ENCODE measurements at places on chromosomes 5 and 9.

GRCh38 chr9:36332006-36332405 is 68.1 kb downstream of the RNF38 start:
- DNase-seq, result no peak

DNA sequence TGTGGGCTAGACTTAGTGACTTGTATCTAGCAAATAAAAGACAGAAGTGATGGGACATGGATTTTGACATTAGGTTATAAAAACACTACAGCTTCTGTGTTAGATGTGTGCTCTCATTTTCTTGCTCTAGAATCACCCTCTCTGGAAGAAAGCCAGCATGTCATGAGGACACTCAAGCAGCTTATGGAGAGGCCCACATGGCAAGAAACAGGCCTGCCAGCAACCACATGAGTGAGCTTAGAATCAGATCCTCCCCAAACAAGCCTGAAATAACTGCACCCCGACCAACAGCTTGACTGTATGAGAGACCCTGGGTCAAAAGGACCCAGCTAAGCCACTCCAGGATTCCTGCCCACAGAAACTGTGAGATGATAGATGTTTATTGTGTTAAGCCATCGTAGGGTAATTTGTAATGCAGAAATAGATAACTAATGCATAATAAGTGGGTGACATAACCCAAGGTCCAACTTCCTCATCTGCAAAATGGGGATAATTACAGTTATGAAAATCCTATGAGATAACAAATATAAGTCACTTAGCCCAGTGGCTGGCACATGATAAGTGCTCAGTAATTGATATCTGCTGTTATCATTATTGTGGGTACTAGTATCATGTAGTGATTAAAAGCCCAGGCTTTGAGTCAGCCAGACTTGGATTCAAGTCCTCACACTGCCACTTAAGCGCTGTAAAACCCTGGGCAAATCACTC is 86.5 kb downstream of the KLHL3 start:
- DNase-seq, result no peak

DNA sequence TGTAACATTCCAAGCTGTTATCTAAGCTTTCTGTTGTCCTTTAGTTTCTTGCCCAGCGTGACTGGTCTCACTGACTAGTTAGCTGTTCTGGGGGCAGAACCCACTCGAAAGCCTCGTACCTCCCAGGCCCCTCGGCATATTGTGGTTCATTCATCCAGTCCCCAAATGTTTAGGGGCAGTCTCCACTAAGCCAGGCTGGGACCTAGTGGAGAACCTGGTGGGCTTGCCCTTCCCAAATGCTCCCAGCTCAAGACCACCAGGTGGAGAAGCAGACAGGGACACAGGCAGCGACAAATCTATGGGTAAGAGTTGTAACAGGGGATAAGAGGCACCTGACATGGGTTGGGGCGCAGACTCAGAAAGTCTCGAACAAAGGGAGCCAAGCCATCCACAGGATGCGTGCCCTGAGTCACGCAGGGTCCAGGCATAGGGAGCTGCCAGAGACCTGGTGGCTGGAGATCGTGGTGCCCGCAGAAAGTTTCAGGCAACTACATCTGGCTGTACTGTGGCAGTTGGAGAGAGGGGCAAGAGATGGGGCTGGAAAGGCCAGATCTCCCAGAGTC is 851 bp upstream of the EEIG1 start:
- DNase-seq, result no peak

DNA sequence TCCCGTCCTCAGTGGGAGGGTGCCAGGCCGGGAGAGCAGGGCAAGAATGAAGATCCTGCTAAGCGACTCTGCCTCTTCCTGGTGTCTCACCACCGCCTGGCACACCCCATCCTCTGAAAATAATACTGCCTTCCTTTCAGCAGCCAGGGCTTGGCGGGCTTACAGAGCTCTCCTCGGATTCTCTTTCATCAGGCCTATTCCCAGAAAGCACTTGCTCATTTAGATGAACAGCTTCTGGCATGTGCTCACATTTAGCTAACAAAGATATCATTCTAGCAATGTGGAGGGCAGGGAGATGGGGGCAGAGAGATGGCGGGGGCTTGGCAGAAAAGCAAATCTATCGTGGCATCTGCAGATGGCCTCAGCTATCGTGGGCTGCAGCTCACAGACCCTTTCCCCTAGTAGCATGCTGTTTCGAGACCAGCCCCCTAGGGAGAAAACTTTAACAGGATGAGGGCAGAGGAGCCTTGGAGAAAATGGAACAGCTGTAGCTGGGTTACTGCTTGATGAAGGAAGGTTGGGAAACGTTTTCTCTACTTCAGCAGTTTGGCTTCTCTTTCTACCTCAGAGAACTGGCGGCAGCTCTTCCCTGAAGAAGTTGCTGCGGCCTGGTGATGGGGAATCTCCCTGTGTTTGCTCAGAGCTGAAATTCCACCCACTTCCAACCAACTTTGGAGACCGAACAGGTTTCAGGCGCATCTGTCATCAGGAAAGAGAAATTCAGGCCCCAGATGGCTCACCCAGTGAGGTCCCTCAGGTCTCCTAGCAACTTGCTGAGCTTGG is 102.1 kb downstream of the TMEM174 start:
- DNase-seq, result no peak

- DNase-seq, result no peak
Measured at GRCh38 chr5:178551468-178551867, 38.7 kb downstream of the COL23A1 start.

- DNase-seq, result no peak
Measured at GRCh38 chr5:96350678-96351077, 82.4 kb downstream of the PCSK1 start.

DNA sequence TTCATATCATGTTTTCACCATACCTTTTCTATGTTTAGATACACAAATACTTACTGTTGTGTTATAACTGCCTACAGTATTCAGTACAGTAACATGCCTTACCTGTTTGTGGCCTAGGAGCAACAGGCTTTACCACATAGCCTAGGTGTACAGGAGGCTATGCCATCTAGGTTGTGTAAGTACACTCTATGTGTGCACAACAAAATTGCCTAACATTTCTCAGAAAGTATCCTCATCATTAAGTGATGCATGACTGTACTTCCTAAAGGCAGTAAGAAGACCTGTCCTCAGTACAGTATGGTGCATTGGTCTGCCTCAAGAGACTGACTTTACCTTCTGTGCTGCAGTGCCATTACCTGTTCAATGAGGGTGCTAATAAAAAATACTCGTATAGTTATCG is 7.9 kb downstream of the TXN start:
- no peak for DNase-seq

- no peak for DNase-seq
Measured at GRCh38 chr5:6742081-6742758, 29.0 kb downstream of the TENT4A start.

DNA sequence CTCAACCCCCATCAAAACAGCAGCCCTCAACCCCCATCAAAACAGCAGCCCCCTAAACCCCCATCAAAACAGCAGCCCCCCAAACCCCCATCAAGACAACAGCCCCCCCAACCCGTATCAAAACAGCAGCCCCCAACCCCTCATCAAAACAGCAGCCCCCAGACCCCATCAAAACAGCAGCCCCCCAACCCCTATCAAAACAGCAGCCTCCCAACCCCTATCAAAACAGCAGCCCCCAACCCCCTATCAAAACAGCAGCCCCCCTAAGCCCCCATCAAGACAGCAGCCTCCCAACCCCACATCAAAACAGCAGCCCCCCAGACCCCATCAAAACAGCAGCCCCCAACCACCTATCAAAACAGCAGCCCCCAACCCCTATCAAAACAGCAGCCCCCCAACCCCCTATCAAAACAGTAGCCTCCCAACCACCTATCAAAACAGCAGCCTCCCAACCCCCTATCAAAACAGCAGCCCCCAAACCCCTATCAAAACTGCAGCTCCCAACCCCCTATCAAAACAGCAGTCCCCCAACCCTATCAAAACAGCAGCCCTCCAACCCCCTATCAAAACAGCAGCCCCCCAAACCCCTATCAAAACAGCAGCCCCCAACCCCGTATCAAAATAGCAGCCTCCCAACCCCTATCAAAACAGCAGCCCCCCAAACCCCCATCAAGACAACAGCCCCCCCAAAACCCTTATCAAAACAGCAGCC is 1.2 kb downstream of the TPPP start:
- no peak for DNase-seq

DNA sequence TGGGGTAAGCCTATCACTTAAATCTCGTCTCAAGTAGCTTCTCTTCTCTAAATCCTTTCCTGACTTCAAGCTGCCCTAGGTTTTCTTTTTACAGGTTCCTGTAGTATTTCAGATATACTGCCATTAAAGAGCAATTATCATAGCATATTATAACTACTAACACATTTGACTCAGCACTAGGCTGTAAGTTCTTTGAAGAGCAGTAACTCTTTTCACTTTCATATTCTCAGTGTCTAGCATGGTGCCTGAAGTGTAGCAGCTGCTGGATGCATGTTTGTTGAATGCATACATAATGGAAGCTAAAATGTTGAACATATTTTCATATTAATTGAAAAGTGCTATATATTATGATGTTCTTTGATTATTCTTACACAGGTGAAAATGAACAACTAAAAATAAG is 22.5 kb downstream of the CCDC152 start:
- DNase-seq, result no peak

- DNase-seq, result no peak
Measured at GRCh38 chr5:142118155-142118686, 9.6 kb downstream of the NDFIP1 start.

GRCh38 chr9:121322737-121323448 is 47.2 kb downstream of the STOM start:
- no peak for DNase-seq

DNA sequence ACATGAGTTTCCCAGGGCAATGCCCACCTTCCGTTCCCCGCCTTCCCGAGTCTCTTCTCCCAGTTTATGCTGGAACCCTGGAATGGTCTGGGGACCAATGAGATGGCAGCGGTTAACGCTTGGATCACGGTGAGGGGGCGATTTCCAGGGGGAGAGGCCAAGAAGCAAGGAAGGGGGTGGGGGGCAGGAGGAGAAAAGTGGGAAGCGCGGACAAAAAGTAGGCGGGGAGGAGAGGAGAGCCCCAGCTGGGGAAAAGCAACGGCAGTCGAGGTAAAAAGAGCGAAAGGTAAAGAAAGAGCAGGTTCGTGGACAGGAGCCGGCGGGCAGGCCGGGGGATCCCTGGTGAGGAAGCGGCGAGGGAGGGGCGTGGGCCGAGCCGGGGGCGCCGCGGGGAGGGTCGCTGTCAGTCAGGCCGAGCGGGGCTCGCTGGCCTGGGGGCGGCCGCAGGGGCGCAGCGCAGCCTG is 508 bp upstream of the SNCAIP start:
- DNase-seq, result no peak

- no peak for DNase-seq
Measured at GRCh38 chr5:142246258-142246657, 78.6 kb downstream of the SPRY4 start.

DNA sequence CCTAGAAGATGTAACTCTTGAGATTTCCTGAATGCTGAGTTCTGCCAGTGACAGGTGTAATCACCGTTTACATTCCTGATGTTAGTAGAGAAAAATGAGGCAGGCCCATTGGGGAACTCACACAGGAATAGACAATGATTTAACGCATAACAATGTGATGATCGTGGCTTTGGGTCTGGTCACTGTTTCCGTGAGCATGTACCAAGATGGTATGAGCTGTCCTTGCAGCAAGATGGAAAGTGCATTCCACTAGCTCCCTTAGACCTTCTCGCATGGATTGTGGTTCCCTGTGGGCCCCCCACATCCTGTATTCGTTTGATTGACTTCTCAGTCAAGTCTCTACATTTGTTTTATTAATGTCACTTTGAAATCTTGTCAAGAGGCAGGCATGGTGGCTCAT is 124.0 kb upstream of the DAP start:
- DNase-seq, result no peak

GRCh38 chr5:120678279-120678678 is 214.2 kb downstream of the PRR16 start:
- no peak for DNase-seq

DNA sequence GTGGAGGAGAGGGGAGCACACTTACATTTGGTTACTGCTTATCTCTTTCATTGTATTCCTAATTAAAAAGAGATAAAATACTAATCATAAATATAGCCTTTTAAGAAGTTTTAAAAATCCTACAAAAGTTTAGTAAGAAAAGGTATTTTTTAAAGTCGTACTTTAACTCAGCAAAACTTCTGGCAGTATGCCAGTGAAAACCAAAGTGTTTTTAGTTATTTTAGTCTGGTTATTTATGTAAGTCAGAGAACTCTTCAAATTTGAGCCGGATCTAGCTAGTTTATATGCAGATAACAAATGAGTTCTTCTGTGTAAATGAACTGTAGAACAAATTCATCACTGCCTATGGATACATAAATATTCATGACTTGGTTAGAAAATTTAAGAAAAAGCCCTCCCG is 36.5 kb upstream of the ANKDD1B start:
- DNase-seq, result peak; percentile 59

DNA sequence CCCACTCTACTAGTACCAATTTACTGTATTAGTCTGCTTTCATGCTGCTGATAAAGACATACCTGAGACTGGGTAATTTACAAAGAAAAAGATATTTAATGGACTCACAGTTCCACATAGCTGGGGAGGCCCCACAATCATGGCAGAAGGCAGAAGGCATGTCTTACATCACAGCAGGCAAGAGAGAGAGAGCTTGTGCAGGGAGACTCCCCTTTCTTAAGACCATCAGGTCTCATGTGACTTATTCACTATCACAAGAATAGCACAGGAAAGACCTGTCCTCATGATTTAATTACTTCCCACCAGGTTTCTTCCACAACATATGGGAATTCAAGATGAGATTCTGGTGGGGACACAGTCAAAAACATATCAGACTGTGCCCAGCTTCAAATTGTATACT is 11.5 kb downstream of the UGT3A1 start:
- no peak for DNase-seq

GRCh38 chr5:68861099-68861498 is 232.7 kb upstream of the SLC30A5 start:
- DNase-seq, result no peak

- no peak for DNase-seq
Measured at GRCh38 chr9:26673261-26673660, 219.3 kb downstream of the CAAP1 start.

- no peak for DNase-seq
Measured at GRCh38 chr5:111855356-111855755, 98.4 kb upstream of the NREP start.

GRCh38 chr5:76386360-76386759 is 16.7 kb upstream of the IQGAP2 start:
- DNase-seq, result no peak

DNA sequence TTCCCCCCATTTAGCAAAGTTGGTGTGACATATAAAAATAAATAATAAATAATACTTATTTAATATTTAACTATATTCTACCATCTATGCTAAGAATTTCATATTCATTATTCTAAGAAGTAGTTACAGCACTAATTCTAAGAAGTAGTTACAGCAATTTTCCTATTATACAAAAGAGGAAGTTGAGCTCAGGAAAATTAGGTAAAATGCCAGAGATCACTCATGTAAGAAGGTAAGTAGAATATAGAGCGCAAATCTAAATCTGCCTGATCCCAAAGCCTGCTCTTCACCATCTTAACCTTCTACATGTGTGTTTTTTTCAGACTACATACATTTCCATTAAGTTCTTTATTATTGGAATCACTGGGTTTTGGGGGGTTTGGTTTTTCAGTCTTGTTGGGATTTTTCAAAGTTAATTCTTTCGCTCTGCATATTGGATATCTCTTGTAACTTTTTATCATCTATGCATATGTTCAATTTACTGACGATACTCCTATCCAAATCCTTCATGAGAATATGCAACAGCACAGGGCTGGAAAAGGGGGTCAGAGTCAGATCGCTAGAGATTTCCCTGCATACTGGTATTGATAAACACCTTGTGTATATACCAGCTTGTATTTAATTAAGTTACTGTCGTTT is 852.1 kb downstream of the MAT2B start:
- DNase-seq, result no peak

GRCh38 chr9:7601739-7602138 is 197.8 kb downstream of the DMAC1 start:
- DNase-seq, result no peak
